ENCODE measurements at places on chromosomes 7 and 10.

DNA sequence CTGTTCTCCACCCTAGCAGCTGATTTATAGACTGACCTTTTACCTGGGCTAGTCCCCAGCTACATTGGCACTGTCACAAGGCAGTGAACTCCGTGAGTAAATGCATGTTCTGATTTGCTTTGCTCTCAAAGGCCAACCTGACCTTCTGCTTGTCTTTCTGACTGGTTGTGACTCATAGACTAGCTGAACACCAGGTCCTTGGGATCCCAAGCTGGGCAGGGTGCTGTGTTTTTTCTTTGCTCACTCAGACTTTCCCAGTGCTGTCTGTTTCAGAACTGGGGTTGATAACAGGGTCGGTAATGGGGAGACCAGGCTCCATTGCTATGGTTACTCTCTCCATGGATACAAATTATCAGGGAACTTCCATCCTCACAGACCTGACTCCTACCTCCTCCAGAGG lies 35.0 kb downstream of the EVX1 start:
- no peak for DNase-seq

- DNase-seq, result no peak
Measured at GRCh38 chr10:7258948-7259523, 151.8 kb downstream of the SFMBT2 start.

GRCh38 chr7:87574630-87575029 lies 26.1 kb downstream of the ABCB1 start:
- DNase-seq, result no peak

DNA sequence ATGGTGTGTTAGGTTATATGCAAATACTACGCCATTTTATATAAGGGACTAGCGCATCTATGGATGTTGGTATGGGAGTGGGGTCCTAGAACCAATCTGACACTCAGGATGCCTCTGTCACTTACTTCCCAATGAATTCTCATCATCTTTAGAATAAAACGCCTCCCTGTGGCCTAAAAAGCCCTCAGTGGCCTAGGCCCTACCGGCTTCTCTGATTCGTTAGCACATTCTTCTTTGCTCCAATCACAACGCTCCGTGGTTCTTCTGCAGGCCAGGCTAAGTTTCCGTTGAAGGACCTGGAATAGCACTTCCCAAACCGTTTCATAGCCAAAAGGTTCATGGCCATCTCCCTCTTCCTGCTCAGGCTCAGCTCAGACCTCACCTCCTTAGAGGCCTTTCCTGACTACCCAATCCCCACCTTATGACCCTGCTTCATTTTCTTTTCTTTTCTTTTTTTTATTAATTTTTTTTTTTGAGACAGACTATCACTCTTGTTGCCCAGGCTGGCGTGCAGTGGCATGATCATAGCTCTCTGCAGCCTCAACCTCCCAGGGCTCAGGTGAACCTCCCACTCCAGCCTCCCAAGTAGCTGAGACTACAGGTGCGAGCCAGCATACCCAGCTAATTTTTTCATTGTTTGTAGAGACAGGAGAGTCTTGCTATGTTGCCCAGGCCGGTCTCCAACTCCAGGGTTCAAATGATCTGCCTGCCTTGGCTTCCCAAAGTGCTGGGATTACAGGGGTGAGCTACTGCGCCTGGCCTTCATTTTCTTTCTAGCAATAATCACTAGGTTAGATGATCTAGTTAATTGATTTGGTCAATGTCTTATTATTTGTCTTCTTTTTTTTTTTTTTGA lies 24.5 kb upstream of the YWHAG start:
- DNase-seq, result no peak

- DNase-seq, result no peak
Measured at GRCh38 chr7:131111081-131111576, 216.5 kb upstream of the MKLN1 start.

GRCh38 chr10:30827531-30828120 lies 198.1 kb upstream of the LYZL2 start:
- no peak for DNase-seq

GRCh38 chr10:3780771-3781467 lies 4.1 kb downstream of the KLF6 start:
- no peak for DNase-seq

GRCh38 chr7:76294344-76295024 lies 8.0 kb upstream of the HSPB1 start:
- peak; percentile 89 for DNase-seq

GRCh38 chr7:29806995-29807841 lies 910 bp downstream of the WIPF3 start:
- DNase-seq, result no peak

- peak; percentile 16 for DNase-seq
Measured at GRCh38 chr7:94276795-94277194, 117.9 kb upstream of the COL1A2 start.

DNA sequence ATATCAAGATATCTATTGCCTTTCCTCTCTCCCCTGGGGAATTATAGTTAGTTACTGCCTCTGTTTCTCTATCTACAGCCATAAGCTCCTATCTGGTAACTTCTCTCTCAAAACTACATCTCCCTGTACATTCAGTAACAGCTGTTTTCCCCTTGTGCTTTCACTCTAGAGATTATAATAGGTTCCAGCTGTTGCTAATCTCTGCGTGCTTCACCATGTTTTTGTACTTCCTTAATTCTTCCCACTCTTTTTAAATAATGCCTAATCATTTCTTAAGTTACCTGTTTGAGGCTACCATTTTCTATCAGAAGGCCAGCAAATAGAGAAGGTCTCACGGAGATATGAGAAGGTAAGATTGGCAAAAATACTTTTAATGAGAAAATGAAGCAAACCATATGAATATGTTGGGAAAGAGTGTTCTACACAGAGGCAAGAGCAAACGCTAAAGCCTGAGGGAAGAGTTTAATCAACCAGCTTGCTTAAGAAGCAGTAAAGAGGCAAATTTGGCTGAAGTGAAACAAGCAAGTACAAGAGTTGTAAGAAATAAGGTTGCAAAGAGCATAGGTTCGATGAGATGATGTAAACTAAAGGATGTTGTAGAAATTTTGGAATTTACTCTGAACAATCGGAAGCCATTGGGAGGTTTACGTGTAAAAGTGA lies 101.9 kb upstream of the HGF start:
- DNase-seq, result no peak

DNA sequence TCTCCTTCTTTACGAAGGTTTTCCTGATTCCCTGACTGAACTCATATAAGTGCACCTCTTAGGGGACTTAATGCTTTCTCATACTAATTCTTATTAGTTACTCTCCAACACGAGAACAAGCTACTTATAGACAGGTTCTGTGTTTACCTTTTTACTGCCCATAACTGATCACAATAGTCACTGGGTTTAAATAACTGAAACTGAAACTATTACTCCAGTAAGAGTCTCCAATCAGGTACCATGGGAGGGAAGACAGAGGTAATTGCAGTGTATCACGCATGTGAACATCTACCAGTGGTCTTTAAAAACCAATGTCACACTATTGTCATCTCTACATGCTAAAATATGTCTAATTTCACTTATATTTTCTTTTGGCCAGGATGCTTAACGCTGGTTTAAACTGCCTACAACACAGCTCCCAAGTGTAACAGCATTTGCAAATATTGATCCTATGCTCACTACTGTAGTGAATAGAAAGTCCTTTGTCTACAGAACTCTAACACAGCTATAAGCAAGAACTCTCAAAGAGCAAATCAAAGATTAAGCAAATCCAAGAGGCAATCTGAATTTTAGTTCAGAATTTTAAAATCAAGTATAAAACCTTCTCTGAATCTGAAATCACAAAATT lies 3.6 kb downstream of the GDI2 start:
- DNase-seq, result no peak

All from NCI-H1105 (cell line).